COR-L47 (cell line): ENCODE measurements at places on chromosomes 4 and X.
A peak's percentile ranks its signal among the peaks of the same experiment; 100 is the strongest.

DNA sequence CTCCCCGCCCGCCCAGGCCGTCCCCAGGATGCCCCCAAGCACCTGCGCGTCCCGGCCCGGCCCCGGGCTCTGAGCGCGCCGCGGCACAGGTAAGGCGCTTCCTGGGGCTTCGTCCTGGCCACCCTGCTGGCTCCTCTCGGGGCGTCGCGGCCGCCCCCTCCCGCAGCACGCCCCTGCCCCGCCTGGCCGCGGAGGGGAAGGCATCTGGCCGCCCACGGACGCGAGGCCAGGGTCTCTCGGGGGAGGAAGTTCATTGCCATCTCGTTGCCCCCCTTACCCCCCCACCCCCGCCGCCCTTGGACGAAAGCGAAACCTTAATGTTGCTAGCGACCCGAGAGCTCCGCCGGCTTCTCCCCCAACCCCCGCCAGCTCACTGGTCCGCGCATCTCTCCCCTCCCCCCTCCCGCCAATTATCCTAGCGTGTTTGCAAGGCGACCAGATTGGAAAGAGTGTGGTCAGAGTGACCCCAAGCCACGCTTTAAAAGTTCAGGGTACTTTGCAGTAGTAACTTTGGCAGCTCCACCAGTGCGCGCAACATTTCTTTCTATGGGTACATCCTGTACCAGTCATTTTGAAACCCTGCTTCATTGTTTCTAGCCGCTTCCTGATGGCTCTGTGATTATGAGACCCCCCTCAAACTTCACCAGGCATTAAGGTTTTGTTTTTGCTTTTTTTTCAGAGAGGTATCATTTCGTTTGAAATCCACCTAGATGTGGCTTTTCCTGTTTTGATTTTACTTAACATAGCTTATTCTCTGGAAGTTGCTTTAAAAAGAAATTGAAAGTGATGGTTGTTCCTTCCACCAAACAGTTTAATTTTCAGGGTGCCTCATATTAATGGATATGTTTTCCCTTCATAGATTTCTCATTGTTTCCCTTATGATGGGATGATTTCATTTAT, 626 bp downstream of the TBC1D1 start:
- DNase-seq = peak; percentile 53

GRCh38 chr4:185508181-185508580, 27.1 kb downstream of the PDLIM3 start:
- DNase-seq = no peak

GRCh38 chrX:150229481-150229880, 133.6 kb upstream of the MAMLD1 start:
- no peak for DNase-seq

DNA sequence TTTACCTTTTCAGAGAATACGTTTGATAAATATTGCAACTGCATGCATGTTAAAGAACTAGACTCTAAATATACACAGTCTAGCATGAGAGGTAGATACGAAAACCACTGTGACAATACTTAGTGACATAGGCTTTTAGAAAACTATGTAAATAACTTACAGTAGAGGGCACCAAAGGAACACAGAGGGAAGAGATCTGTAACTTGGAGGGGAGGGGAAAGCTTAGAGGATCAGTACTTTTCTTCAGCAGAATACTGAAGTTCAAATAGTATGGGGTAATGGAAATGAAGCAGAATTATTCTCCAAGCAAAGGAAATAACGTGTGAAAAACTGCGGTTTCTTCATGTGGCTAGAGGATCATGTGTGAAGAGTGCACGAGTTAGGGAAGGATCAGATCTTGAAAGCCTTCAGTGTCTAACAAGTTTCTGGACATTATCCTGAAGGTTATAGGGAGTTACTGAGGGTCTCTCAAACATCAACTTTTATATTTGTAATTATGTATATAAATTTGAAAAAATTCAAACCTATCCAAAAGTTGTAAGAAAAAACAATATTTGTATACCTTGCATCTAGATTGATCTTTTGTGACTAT, 264.3 kb downstream of the NPFFR2 start:
- peak; percentile 41 for DNase-seq

GRCh38 chrX:152313529-152314302, 137.4 kb downstream of the GABRA3 start:
- no peak for DNase-seq
